ENCODE measurements at places on chromosomes 4 and X. TPM values are rescaled to one million over a fixed set of nuclear protein-coding genes. Genes with fewer than 3 reads are reported as not detected.
A peak's percentile ranks its signal among the peaks of the same experiment; 100 is the strongest.

DNA sequence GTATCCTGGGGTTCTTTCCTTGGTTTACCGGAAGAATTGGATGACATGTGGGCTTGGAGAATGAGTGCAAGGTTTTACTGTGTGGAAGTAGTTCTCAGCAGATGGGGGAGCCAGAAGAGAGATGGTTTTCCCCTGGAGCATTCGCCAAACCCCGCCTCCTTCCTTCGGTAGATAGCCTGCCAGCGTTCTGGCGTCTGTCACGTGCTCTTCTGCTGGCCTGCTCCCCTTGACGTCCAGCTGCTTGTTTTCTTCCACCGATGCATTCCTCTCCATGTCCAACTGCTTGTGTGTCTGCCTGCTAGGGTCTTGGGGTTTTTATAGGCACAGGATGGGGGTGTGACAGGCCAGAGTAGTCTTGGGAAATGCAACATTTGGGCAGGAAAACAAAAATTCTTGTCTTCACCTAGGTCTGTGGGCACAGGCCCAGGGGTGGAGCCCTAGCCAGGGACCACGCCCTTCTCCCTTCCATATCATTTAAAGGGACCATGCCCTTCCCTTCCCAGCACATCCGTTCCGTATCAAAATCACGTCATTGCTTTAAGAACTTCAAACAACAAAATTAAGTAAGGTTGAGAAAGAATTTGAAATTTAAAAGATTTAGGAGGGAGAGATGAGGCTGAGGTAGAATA, 538.7 kb upstream of the SMIM31 start:
- no peak for DNase-seq

Gene SLC38A5
- total RNA-seq: 4.2 TPM

DNA sequence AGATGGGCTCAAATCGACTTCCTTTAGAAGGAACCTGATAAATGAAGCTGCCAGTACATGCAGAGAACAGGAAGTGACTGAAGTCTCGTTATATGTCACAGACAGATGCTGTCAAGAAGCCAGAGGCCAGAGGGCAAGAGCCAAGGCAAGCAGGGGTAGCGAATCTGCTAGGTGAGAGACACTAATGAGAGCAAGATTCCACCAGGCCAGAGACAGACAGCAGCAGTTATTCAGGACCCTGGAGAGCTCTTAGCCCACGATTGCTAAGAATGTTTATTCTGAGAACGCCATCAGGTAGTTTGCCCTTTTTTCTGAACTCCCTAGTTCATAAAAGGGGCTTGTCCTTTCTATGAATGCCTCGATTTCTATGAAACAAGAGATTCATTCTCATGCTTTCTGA, 73.7 kb downstream of the BEND2 start:
- DNase-seq: peak; percentile 1

- no peak for DNase-seq
Observed at GRCh38 chr4:57182132-57182874, 72.1 kb upstream of the IGFBP7 start.

- no peak for DNase-seq
Observed at GRCh38 chr4:40699648-40700047, 50.1 kb upstream of the NSUN7 start.

DNA sequence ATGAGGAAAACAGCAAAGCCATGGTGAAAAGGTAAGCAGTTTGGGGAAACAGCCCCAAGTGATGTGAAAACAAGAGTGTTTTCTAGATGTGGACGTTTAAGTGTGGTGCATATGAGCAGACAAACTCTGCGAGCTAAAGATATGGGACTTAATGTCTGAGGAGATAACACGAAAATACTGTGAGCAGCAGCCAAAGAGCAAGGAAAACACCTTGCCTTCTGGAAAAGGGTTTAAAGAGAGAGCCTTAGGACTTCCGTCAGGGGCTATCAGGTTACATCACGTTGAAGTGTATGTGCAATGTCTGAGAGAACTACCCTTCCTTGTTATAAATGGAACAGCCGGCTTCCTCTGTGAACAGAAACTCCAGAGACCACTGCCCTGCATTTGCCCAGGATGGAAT, 54.2 kb downstream of the LEF1 start:
- no peak for DNase-seq

- DNase-seq: peak; percentile 53
Observed at GRCh38 chr4:26321373-26322221, 783 bp downstream of the RBPJ start.

- DNase-seq: no peak
Observed at GRCh38 chrX:112841820-112842157, 1.2 kb upstream of the AMOT start.

Gene MRFAP1
- 105 TPM for total RNA-seq

Gene SAGE1
- total RNA-seq: not detected

DNA sequence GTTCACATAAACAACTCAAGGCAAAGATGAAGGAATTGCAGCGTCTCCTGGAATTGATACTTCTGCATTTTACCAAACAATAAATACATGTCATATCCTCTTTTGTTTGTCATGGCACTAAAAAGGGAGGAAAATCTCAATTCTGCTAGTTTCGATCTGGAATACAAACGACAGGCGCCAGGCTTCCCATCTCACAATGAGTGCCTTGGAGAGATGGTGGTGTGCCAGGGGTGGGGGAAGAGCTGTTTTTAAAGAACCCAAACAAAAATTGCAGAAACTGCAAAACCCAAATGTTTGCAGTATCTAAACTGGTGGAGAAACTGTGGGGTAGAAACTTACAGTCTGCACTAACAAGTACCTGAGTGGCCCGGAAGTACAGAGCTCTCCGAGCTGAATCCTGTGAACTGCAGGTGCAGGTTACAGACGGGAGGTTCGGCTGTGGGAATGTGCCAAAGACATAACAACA, 53.0 kb upstream of the KLF3 start:
- DNase-seq: no peak

Gene TLR10
- total RNA-seq: not detected

Gene ASMT
- total RNA-seq: not detected

DNA sequence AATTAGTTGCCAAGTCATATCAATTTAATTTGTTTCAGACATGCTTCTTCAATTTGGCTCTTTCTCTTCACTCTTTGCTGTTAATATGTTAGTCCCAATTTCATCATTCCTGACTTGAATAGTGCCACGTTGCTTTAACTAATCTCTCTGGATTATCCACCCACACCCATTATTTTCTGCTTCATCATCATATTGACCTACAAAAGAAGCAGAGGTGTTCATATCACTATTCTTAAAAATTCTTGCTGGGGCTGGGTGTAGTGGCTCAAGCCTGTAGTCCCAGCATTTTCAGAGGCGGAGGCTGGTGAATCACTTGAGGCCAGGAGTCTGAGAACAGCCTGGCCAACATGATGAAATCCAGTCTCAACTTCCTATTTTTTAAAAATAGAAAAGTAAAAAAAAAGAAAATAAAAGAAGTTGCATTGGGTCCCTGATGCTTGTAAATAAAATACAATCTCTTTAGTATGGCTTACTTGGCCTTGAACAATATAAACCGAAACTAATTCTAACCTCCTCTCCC, 65.7 kb upstream of the KCNIP4 start:
- peak; percentile 4 for DNase-seq

GRCh38 chr4:168667921-168668320, 171.1 kb downstream of the PALLD start:
- DNase-seq: peak; percentile 30

Gene NAP1L3
- total RNA-seq: 5.5 TPM

DNA sequence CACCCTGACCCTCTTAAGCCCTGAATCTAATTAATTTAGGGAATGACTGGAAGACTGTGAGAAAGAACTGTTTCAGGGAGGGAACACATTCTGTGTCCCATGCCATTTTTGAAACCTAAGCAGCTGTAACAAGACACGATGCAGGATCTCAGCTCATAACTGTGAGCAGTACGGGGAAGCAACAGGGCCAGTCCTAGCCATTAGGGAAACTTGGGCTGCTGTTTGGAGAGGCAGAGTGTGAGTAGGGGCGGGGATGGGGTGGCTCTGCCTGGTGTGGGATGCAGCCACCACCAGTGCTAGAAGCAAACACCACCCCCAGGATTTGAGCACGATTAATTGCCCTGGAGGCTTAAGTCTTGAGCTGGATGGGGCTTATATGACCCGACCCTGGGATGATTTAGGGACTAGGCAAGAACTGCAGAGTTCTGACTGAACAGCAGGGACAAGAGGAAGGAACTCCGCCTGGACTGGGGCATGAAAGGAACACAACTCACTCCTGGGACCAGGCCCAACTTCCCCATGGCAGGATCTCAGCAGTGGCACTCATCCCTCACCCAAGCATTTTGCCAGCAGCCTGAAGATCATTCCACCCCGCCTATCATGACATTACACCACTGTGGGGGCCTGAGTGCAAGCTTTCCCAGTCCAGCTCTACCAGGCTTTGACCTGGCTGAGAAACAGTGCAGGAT, 43.1 kb downstream of the ATRX start:
- DNase-seq: no peak

Gene LRAT
- total RNA-seq: not detected

Gene SEC31A
- total RNA-seq: 523 TPM

- DNase-seq: no peak
Observed at GRCh38 chrX:7219153-7219705, 71.3 kb upstream of the PUDP start.

Measured in fibroblast of villous mesenchyme (primary cell).